ENCODE measurements at places on chromosomes 6 and 20. TPM values are rescaled to one million over a fixed set of nuclear protein-coding genes. Genes with fewer than 3 reads are reported as not detected.

GRCh38 chr6:38185752-38186151, 366.2 kb downstream of the ZFAND3 start:
- DNase-seq: no peak

DNA sequence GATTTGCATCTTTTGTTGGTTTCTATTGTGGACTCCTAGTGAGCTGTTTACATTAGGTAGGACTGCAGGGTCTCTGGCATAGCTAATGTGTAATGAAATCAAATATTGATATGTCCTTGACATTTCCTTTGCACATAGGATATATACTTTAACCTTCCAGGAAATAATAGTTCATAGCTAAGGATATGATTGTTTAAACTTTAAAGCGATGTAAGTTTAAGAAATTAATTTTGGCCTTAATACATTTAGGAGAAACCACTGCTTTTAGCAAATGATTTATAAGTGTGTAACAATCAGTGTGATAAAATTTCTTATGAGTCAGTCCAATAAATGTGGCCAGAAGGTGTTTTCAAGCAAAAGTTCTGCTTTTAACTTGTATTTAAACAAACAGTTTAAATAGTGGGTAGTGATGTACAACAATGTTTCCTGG, 171.8 kb downstream of the HS3ST5 start:
- no peak for DNase-seq

GRCh38 chr6:44105146-44105545, 22.1 kb downstream of the MRPL14 start:
- no peak for DNase-seq

DNA sequence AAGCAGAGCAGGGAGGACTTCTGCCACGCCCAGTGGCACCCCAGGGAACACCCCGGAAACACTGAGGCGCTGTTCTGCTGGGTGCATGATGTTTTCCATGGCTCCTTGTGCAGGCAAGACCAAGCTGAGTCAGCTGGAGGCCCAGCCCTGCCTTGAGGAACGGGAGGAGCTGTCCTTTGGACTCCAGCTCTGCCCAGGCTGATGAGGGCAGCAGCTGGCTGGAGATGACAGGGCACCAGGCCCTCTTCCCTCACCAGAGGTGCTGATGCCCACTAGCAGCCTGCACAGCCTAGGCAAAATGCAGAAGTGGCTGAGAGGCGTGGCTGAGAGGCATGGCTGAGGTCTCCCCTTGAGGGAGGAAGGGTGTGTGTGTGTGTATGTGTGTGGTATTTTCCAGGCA, 2.4 kb downstream of the C6orf132 start:
- no peak for DNase-seq

DNA sequence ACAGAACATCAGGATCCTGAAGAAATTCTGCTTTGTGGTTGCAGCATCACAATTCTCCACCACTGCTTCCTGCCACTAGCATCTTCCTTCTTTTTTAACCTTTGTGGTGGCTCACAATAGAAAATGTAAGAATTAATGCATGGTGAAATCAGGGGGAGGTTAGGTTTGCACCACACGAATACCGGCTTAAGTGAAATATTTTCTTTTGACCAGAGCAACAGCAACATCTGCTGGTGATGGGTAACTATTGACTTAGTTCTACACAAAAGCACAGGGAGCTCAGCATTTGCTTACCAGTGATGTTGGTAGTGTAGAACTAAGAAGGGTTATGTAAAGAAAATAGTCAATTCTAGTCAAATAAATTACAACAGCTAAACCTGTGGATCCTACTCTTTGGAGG, 280.5 kb downstream of the SYNE1 start:
- DNase-seq: peak; percentile 22

GRCh38 chr20:51802170-51802751, at the start of gene SALL4:
Gene SALL4, minus strand, starts transcription at chr20:51802521. Its CDS starts 113 bp downstream, at chr20:51802408.
- DNase-seq: no peak

DNA sequence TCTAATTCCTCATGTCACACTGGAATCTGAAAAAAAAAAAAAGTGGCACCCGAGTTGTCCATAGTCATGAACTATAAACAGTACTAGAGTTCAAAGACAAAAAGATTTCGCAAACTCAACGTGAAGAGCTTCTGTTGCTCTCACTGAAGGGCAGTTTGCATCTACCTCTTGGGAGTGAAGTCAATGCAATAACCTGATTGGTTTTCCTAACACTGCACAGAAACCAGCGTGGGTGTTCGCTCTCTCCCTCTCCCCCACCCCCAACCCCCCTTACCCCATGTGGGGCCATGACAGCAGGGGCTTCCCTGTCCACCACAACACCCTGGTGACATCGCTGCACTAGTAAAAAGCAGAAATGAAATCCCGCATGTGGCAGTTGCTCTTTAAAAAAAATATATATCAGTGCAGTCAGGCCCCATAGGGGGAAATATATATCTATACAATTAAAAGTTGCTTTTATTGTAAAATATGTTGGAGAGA, 66.9 kb downstream of the GMPR start:
- no peak for DNase-seq

The ENPP4 gene
- 8.7 TPM for total RNA-seq

The CYB5R4 gene
- total RNA-seq: 8.6 TPM
